ENCODE measurements at places on chromosomes 6 and 20.

DNA sequence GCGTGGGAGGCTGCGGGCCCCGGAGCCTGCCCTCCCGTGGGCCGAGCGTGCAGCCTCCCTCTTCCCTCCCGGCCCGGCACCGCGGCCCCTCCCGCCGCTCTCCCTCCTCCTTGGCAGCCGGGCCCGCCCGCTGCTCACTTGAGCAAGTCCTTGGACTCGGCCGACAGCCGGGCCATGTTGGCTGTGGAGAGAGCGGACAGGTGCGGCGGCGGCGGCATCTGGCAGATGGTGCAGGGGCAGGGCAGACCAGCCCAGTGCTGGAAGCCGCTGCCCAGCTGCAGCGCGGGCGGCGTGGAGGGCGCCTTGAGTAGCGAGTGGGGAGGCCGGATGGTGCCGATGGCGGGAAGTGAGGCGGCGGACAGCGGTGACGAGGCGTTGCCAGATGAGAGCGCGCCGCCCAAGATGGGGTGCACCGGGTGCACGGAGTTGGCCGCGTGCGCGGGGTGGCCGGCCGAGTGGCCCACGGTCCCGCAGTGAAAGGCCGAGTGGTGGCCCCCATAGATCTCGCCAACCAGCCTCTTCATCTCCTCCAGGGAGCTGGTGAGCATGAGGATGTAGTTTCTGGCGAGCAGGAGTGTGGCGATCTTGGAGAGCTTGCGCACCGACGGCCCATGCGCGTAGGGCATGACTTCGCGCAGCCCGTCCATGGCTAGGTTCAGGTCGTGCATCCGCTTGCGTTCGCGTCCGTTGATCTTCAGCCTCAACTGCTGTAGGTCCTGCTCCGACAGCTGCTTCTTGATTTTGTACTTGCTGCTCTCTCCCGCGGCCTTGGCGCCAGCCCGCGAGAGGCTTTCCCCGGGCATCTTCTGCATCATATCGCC lies 766 bp downstream of the OLIG3 start:
- peak; percentile 6 for DNase-seq

DNA sequence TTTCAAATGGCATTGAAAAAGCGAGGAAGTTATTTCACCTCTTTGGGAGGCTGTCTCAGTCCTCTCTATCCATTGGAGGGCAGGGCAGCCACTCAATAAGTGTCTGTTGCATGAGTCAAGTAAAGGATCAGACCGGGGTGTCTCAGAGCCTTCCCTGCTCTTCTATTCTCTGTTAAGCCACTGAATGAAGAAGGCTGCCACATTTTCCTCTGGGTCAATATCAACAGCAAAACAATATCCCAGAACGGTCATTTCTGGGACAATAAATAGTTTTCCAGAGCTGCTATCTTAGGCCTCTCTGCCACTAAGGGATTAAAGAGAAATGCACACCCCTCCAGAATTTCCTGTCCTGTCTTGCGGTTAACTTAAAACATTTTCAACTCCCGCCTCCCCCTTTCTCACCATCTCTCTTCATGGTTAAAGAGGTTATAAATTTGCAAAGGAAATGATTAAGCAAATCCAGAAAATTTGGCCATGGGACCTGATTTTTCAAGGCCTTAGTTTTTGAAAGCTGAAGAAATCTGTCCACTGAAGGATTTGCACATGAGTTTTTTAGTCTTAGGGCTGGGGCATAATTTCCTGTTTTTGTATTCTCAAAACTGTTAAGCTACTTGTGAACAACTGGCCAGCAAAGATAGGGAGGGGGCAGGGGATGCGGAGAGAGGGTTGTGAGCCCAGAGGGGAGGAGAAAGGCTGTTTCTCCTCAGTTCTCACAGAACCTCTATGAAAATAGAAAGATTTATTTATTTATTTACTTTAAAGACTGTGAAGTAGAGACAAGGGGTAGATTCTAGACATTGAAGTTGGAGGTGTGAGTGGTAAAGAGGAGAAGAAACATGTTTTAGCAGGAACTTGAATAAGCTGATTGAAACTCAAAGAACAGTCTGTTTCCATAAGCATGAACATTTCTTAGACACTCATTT lies 135.7 kb downstream of the BCAS1 start:
- DNase-seq: no peak

DNA sequence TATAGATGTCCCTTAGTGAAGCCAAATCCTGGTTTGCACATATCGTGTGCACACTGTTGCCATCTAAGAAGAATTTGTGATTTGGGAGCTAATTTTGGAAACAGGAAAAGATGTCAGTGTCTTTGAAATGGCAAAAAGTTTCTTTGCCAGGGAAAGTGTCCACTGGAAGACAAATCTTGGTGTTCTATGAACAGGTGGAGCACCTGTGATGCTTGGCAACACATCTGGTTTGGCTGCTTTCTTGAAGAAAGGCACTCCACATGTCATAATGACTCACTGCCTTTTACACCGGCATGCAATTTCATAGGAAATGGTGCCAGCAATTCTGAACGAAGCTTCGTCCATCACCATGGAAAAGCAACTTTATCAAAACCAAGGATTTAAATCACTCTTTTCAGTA lies 1040.0 kb upstream of the MAP3K7 start:
- no peak for DNase-seq

DNA sequence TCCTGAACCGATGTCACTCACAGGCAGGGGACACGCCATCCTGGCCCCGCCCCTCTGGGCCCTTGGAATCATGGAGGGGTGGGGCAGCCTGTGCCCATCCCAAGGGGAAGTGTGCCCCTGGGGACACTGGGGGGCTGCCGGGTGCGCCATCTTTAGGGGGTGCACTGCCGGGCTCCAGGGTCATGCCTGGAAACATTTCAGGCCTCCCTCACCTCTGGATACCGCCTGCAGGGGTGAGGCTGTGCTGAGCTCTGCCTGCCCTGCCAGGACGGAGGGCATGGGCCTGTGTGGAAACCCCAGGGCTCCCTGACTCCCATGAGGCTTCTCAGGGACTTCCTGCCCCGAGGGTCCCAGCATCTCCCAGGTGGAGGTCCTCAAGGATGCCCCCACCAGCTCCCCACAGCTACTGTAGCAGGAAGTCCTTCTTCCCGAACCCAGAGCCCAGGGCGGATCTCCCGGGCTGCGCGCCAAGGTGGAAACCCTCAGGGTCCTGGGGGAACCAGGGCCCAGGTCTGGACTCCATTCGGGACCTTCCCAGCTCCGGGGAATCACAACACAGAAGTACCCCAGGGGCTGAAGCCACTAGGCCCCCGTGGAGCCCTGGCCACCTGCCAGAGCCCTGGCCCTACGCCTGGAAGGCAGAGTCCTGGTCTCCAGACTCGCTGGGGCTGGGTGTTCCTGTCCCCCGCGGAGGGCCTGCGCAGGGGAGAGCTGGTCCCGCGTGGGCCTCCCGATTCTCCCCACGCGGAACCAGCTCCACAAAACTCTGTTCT lies 15.6 kb downstream of the CHRNA4 start:
- no peak for DNase-seq

- DNase-seq: no peak
Measured at GRCh38 chr6:91241946-91242613, 655.2 kb upstream of the MAP3K7 start.

GRCh38 chr20:62804021-62804626 lies 511 bp upstream of the OGFR start:
- DNase-seq: no peak

- DNase-seq: no peak
Measured at GRCh38 chr6:5995949-5996713, 10.6 kb downstream of the NRN1 start.

- DNase-seq: no peak
Measured at GRCh38 chr6:71333697-71334096, 45.1 kb downstream of the OGFRL1 start.

DNA sequence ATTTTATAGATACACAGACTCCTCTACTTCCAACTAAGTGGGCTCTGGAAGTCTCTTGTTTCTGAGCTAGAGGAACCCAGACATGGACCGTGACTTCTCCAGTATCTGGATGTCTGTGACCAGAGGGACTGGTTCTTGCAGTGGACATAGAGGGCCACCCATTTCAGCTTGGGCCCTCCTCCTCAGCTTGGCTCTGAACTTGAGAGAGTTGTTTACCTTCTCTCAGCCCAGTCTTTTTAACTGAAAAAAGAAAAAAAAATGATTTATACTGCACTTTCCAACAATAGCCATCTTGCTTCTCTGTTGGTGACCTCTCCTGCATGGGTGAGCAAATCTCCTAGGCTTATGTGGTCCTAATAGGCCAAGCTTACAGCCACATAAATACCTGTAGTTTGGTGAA lies 60.3 kb upstream of the TMEM181 start:
- DNase-seq: no peak

- DNase-seq: no peak
Measured at GRCh38 chr6:52982680-52983079, 12.4 kb downstream of the GSTA4 start.

- DNase-seq: no peak
Measured at GRCh38 chr6:106785298-106785697, 155.9 kb downstream of the QRSL1 start.

- no peak for DNase-seq
Measured at GRCh38 chr20:36367370-36367745, 61.2 kb downstream of the DLGAP4 start.

GRCh38 chr6:151869787-151870186 lies 62.3 kb downstream of the ESR1 start:
- no peak for DNase-seq

DNA sequence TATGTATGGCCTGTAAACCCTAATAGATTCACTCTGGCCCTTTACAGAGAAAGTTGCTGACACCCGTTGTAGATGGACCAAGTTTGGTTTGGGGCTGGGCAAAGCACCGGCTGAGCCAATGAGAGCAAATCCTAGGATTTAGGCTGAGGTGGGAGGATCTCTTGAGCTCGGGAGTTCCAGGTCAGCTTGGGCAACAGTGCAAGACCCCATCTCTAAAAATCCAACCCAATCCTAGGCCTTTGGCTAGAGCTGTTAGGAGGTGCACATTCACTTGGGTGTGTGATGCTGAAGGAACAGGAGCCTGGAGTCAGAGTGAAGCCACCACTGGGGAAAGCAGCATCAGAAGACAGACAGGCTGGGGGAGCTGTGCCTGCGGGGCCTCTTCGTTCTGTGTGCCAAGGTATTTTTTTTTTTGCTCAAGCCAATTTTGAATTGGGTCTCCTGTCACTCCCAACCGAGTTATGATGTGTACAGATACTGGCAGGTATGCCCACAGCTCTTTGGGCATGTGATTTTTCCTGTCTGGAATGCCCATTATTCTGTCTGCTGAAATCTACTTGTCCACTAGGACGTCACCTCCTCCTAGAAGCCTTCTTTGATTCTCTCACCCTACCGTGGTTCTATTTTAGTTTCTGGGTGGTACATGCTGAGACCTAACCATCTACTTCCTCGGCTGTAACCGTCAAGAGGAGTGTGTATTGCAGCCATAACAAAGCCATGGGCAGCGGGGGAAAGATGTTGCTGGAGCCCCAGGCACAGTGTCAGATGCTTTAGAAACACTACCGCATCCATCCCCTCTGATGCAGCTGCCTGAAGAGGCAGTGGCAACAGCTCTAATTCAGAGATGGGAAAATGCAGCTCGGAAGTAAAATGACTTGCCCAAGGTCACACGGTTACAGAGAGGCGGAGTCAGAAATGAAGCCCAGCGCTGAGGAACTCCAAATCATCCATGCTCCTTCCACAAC lies 54.0 kb downstream of the TTI1 start:
- no peak for DNase-seq

- no peak for DNase-seq
Measured at GRCh38 chr20:62425281-62426058, 1.9 kb downstream of the RBBP8NL start.

DNA sequence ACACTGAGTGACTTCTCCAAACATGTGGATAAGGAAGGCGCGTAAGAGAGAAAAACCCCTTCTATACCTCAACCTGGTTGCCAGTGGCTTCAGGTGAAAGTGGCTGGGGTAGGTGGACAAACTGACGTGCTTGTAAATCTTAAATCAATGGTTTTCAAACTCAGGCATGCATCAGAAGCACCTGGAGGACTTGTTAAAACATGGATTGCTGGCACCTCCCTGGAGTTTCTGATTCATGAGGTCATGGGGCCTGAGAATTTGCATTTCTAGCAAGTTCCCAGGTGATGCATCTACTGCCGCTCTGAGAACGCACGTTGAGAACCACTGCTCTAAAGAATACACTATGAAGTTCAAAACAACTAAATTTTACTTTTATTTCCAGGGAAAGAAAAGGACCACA lies 31.9 kb upstream of the TAB2 start:
- no peak for DNase-seq

DNA sequence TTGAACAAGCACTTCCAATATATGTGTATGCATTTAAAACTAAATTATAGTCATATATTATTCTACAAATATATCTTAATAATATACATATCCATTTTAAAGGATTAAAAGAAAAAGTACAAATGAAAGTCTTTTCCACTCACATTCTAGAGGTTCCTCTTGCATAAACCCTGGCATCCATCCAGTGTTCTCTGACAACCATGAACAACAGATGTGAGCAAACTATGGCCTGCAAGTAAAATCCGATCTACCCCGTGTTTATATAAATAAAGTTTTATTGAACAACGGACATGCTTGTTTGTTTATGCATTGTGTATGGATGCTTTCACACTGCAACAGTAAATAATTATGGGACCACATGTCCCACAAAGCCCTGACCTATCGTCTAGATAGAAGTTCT lies 1122.3 kb downstream of the EPHA7 start:
- DNase-seq: no peak

- no peak for DNase-seq
Measured at GRCh38 chr6:155787168-155787567, 331.5 kb upstream of the NOX3 start.

DNA sequence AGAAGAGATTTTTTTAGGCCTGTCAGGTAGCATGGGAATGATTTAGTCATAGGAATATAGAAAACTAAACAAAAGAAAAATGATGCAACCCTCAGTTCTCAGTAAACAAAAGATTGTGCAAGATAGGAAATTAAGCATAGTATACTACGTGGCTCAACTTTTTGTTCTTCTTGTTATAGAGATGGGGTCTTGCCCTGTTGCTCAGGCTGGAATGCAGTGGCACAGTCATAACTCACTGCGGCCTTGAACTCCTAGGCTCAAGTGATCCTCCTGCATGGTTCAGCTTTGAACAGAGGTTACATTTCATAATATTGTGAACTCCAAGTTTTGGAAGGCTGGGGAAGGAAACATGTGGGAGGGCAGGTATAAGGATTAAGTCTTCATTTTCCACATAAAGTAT lies 28.5 kb downstream of the SLX4IP start:
- no peak for DNase-seq

DNA sequence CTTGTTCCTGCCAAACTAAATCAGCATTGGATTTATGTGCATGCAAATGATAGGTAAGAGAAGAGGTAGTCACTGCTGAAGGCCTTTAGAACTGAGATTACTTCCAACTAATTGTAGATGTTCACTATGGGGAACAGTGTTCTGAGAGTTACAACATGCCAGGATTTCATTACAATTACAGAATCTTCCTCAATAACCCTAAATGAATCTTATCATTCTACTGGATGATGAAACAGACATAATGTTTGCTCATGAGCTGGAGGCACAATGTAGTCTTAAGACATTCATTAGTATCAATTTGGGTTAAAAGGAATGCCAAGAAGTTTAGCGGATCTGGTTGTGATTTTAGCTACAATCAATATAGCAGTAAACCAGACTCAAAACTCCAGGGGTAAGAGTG lies 248.9 kb upstream of the THEMIS start:
- DNase-seq: no peak

- DNase-seq: peak; percentile 55
Measured at GRCh38 chr20:728256-728944, 39.9 kb downstream of the SLC52A3 start.

GRCh38 chr6:10418361-10418861 lies 3.5 kb upstream of the TFAP2A start:
- DNase-seq: no peak

All from stimulated activated CD4-positive, alpha-beta T cell treated with anti-CD3 and anti-CD28 coated beads, Interleukin-15, amount 100 ng/mL, for 1 hour (primary cell).